Aorta (tissue), 5 donors: ENCODE measurements at places on chromosomes 7 and 10.

- DNase-seq: no peak
- no peak within 1 kb of the TSS for H3K4me3 ChIP-seq
- peaks cover 3% of the 10 kb centered on the region for H3K4me1 ChIP-seq
- H3K27me3 ChIP-seq: no peaks in the 10 kb centered on the region
- no peaks in the 10 kb centered on the region for H3K36me3 ChIP-seq
These were observed at the start of gene ANKRD1 for GRCh38 chr10:90920986-90921666. Gene ANKRD1 (minus strand): TSS chr10:90921087. CDS start chr10:90921027, 60 bp downstream.

GRCh38 chr7:139893999-139894398 lies 64.9 kb downstream of the TBXAS1 start:
- H3K4me1 ChIP-seq: no peaks in the 10 kb centered on the region
- H3K4me3 ChIP-seq: no peak overlapping the region
- no peaks in the 10 kb centered on the region for H3K27me3 ChIP-seq

GRCh38 chr7:47635091-47636080 lies 53.5 kb upstream of the TNS3 start:
- DNase-seq: peak; percentile 64
- no peaks in the 10 kb centered on the region for H3K27me3 ChIP-seq
- H3K27ac ChIP-seq: peak overlapping the region; percentile 60
- H3K4me3 ChIP-seq: no peak overlapping the region
- H3K4me1 ChIP-seq: peaks cover 4% of the 10 kb centered on the region

DNA sequence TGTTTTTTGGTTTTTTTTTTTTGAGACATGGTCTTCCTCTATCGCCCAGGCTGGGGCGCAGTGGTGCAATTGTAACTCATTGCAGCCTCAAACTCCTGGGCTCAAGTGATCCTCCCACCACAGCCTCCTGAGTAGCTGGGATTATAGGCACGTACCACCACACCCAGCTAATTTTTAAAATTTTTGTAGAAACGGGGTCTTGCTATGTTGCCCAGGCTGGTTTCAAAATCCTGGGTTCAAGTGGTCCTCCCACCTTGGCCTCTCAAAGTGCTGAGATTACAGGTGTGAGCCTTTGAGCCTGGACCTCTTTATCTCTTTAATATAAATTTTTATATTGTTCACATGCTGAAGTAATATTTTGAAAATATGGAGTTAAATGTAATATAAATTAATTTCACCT lies 28.2 kb upstream of the LBX1 start:
- no peaks in the 10 kb centered on the region for H3K36me3 ChIP-seq
- no peaks in the 10 kb centered on the region for H3K4me1 ChIP-seq
- H3K27ac ChIP-seq: no peak overlapping the region
- no peak overlapping the region for H3K4me3 ChIP-seq
- no peaks in the 10 kb centered on the region for H3K27me3 ChIP-seq

- H3K4me1 ChIP-seq: no peaks in the 10 kb centered on the region
- no peak overlapping the region for H3K27ac ChIP-seq
- no peaks in the 10 kb centered on the region for H3K36me3 ChIP-seq
- no peak overlapping the region for H3K4me3 ChIP-seq
- no peak for DNase-seq
These were observed 166.7 kb downstream of the SEPTIN7 start for GRCh38 chr7:35967366-35968139.

GRCh38 chr10:73759512-73760115 lies 15.4 kb downstream of the SEC24C start:
- H3K4me1 ChIP-seq: no peaks in the 10 kb centered on the region
- H3K4me3 ChIP-seq: no peak overlapping the region
- H3K36me3 ChIP-seq: peaks cover 22% of the 10 kb centered on the region
- H3K27ac ChIP-seq: no peak overlapping the region
- DNase-seq: no peak
- no peaks in the 10 kb centered on the region for H3K27me3 ChIP-seq

DNA sequence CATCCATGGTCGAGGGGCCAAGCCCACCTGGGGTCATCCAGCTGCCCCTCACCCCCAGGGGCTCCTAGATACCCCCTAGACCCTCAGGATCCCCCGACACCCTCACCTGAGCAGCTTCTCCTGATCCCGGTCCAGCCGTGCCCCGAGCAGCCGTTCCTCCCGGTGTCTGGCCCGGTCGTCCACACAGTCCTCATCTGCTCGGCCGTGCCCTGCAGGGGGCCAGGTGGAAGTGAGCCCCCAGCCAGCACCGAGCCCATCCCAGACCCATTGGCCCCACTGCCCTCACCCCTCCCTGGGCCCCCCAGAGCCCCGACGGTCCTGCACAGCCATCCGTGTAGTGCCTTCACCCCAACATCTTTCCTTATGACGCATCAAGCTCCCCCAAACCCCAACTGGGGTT lies 45.8 kb downstream of the TNRC18 start:
- H3K36me3 ChIP-seq: peaks cover 5% of the 10 kb centered on the region
- no peak overlapping the region for H3K4me3 ChIP-seq
- no peak for DNase-seq
- H3K27ac ChIP-seq: no peak overlapping the region
- no peaks in the 10 kb centered on the region for H3K27me3 ChIP-seq

DNA sequence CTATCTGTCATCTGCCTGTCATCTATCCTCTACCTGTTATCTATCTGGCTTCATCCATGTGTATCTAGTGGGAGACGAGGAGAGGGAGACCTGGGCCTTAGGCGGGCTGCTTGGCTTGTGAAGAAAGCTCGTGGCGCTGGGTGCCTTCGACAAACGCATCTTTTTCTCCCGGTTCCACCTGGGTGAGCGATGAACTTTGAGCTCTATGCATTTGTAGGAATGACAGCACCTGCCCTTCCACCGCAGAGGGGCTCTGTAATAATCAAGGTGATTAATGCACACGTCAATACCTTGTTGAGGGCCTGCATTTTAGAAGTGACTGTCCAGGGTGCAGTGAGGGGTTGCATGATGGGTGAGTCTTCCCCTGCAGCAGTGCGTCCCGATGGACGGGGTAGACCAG lies 2.6 kb upstream of the VIPR2 start:
- DNase-seq: no peak
- H3K4me3 ChIP-seq: no peak overlapping the region
- no peaks in the 10 kb centered on the region for H3K4me1 ChIP-seq
- no peak overlapping the region for H3K27ac ChIP-seq
- no peaks in the 10 kb centered on the region for H3K36me3 ChIP-seq

GRCh38 chr7:50204581-50204980 lies 99.9 kb upstream of the IKZF1 start:
- H3K27me3 ChIP-seq: no peaks in the 10 kb centered on the region
- no peaks in the 10 kb centered on the region for H3K4me1 ChIP-seq
- DNase-seq: no peak
- H3K36me3 ChIP-seq: no peaks in the 10 kb centered on the region
- no peak overlapping the region for H3K4me3 ChIP-seq

GRCh38 chr10:51711519-51711891 lies 12.1 kb upstream of the CSTF2T start:
- no peak overlapping the region for H3K4me3 ChIP-seq
- H3K36me3 ChIP-seq: no peaks in the 10 kb centered on the region
- DNase-seq: no peak
- H3K27ac ChIP-seq: peak overlapping the region; percentile 76
- peaks cover 6% of the 10 kb centered on the region for H3K4me1 ChIP-seq
- no peaks in the 10 kb centered on the region for H3K27me3 ChIP-seq

DNA sequence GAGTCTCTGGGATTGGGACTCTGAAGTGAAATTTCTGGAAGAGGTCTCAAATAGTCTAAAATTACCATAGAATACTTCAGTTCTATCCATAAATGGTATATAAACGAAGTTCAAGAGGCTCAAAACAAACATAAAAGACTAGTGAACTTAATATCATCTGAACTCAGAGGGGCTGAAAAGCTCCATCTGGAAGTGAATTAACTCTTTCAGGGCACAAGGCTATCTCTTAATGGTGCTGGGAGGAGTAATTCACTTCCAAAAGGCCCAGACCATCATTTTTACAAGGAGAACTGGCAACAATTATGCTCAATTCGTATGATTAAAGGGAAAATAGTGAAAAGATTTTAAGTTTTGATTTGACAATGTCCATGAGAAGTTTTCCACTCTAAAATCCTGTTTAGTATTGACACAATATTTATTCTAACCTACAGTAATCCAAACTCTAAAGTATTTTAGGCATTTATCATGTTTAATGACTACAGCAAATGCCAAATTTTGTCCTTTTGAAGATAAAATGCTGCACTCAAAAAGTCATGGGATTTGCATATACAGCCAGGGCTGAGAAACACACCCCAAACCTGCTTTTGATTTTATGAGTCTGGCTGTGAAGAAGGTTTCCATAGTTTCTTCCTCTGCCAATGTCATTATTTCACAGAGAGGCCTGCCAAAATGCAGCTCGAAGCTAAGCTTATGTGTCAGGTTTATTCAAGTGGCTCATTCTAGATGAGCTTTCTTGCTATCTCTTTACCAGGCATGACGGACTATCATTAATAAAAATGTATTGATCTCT lies 143.9 kb downstream of the HIBADH start:
- no peak overlapping the region for H3K27ac ChIP-seq
- peaks cover 2% of the 10 kb centered on the region for H3K36me3 ChIP-seq
- H3K4me3 ChIP-seq: no peak overlapping the region

GRCh38 chr7:2478399-2478785 lies 2.2 kb upstream of the GRIFIN start:
- peak; percentile 90 for DNase-seq
- H3K36me3 ChIP-seq: no peaks in the 10 kb centered on the region
- no peak overlapping the region for H3K4me3 ChIP-seq
- no peaks in the 10 kb centered on the region for H3K27me3 ChIP-seq
- no peaks in the 10 kb centered on the region for H3K4me1 ChIP-seq
- no peak overlapping the region for H3K27ac ChIP-seq

DNA sequence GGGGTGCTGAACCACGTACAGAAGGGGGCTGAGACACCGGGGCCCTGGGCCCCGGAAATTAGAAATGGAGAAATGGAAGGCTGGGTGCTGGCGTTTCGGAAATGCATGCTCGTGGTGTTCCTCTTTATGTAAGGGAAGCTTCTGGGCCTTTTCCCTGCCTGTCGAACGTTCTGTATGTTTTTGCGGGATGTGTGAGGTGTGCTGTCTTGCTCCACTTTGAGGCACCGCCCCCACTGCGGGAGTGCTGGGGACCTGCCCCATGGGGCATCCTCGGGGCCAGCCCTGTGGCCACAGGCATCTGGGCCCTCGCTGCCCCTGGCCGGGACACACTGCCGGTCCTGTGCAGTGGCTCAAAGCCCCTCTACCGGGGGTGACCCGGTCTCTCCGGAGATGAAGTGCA lies 1.7 kb upstream of the VENTX start:
- no peak overlapping the region for H3K27ac ChIP-seq
- H3K27me3 ChIP-seq: no peaks in the 10 kb centered on the region
- no peaks in the 10 kb centered on the region for H3K4me1 ChIP-seq
- no peak for DNase-seq
- no peak overlapping the region for H3K4me3 ChIP-seq

GRCh38 chr10:115918812-115919211 lies 354.2 kb downstream of the GFRA1 start:
- H3K27ac ChIP-seq: no peak overlapping the region
- H3K27me3 ChIP-seq: no peaks in the 10 kb centered on the region
- H3K4me1 ChIP-seq: no peaks in the 10 kb centered on the region
- no peak overlapping the region for H3K4me3 ChIP-seq
- no peak for DNase-seq
- H3K36me3 ChIP-seq: no peaks in the 10 kb centered on the region

GRCh38 chr7:73770860-73771670 lies 995 bp upstream of the CLDN3 start:
- no peaks in the 10 kb centered on the region for H3K4me1 ChIP-seq
- no peak overlapping the region for H3K4me3 ChIP-seq
- no peaks in the 10 kb centered on the region for H3K36me3 ChIP-seq
- no peak overlapping the region for H3K27ac ChIP-seq

DNA sequence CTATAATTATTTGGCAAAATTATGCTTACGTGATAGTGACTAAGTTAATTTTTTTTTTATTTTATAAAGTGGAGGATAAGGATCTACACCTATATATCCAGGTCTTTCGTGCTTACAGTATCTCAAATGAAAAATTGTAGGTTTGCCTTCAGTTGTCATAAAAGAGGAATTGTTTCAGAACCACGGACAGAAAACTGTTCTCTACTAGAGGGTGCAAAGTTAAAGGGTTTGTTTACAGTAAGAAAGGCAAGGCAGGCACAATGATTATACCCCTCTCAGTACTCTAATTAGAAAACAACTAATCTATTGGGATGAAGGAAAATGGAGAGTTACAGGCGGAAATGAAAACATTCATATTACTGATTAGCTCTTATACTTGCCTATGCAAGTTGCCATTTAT lies 1.5 kb downstream of the PCLO start:
- no peak for DNase-seq
- no peak overlapping the region for H3K27ac ChIP-seq
- H3K4me3 ChIP-seq: no peak overlapping the region
- no peaks in the 10 kb centered on the region for H3K36me3 ChIP-seq

GRCh38 chr10:110399106-110399964 lies 94.6 kb upstream of the SMNDC1 start:
- no peak overlapping the region for H3K27ac ChIP-seq
- no peak overlapping the region for H3K4me3 ChIP-seq
- H3K4me1 ChIP-seq: no peaks in the 10 kb centered on the region
- no peaks in the 10 kb centered on the region for H3K36me3 ChIP-seq
- DNase-seq: no peak

DNA sequence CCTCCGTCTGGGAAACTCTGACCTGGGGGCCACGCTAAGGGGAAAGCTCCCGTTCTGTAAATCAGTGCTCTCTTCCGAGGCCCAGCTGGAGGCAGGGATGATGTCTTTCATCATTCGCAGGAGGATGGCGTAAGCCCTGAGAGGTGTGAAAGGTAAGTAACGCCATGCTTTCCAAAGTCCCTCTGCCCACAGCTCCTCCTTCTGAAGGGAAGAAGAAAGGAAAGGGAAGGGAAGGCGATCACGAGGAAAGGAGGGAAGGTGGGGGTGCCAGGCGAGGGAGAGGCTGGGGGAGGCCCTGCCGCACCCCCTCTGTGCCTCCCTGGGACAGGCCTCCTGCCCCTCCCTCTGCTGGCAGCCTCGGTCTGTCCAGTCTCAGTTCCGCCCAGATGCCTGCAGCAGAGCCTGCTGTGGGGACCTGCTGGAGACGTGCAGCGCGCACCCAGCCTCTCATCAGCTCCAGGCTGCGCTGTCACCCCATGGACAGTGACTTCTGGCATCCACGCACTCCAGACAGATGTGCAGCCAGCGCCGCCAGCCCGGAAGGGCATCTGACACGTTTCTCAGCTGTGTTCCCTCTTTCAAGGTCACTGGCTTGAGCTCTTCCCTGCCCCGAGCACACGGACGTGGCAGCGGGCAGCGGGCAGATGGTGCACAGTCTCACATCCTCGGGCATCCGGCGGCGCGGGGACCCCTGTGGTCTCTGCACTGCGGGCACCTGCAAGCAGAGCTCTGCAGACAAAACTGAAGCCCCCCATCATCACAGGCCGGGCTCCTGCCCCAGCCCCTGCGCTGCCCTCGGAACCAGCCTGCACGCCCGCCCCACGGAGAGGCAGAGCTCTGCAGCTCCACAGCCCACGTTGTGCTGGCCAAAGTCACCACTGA lies 60.6 kb downstream of the INSIG1 start:
- H3K4me3 ChIP-seq: no peak overlapping the region
- DNase-seq: no peak
- no peak overlapping the region for H3K27ac ChIP-seq
